Hepatocyte (in vitro differentiated cells): ENCODE measurements at places on chromosomes 12 and 14. TPM values are rescaled to one million over a fixed set of nuclear protein-coding genes. Genes with fewer than 3 reads are reported as not detected.
A peak's percentile ranks its signal among the peaks of the same experiment; 100 is the strongest.

- no peaks in the 10 kb centered on the region for H3K27me3 ChIP-seq
- peak overlapping the region; percentile 6 for H3K27ac ChIP-seq
- H3K4me3 ChIP-seq: no peak overlapping the region
- peak; percentile 76 for DNase-seq
- H3K36me3 ChIP-seq: no peaks in the 10 kb centered on the region
- peaks cover 23% of the 10 kb centered on the region for H3K4me1 ChIP-seq
These were observed 82.5 kb upstream of the EVL start for GRCh38 chr14:99982537-99983250.

- no peaks in the 10 kb centered on the region for H3K36me3 ChIP-seq
- H3K4me1 ChIP-seq: no peaks in the 10 kb centered on the region
- no peak overlapping the region for H3K27ac ChIP-seq
- no peaks in the 10 kb centered on the region for H3K27me3 ChIP-seq
- no peak for DNase-seq
These were observed 9.7 kb downstream of the TUBA1C start for GRCh38 chr12:49274396-49275069.

ABCC9 gene
- polyA plus RNA-seq: 0.68 and 1.1 TPM in 2 replicates

DNA sequence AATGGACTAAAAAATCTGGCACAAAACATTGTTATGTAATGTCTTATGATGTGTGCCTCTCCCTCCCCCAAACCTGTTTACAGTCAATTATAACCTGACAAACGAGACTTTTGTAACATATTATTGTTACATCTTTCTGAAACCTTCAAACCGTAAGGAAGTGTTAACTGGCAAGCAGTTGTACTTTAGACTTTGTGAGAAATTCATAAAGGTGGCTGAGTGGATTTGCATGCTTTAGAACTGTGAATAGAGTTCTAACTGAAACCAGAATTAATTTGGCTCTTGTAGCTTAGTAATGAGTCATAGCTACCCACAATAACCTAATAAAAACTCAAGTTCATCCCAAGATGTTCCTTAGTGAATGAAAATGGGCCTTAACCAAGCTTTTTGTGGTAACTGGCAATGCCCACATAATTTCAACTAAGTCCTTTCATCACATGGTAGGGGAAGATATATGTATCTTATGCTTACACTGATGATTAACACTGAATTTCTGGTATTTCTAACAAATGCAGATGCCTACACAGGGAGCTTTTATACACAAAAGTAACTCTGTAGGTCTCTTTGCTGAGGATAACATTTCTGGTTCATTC lies 29.7 kb downstream of the RAD9B start:
- H3K27me3 ChIP-seq: no peaks in the 10 kb centered on the region
- H3K27ac ChIP-seq: no peak overlapping the region
- no peak overlapping the region for H3K4me3 ChIP-seq
- DNase-seq: no peak
- peaks cover 16% of the 10 kb centered on the region for H3K4me1 ChIP-seq
- H3K36me3 ChIP-seq: no peaks in the 10 kb centered on the region

ENDOU gene
- 1.0 TPM in 1 of 2 replicates, not detected in the other for polyA plus RNA-seq

SELPLG gene
- 1.5 and 1.8 TPM in 2 replicates for polyA plus RNA-seq

- no peaks in the 10 kb centered on the region for H3K36me3 ChIP-seq
- peaks cover 14% of the 10 kb centered on the region for H3K4me1 ChIP-seq
- no peaks in the 10 kb centered on the region for H3K27me3 ChIP-seq
- peak overlapping the region; percentile 79 for H3K27ac ChIP-seq
These were observed 1.8 kb downstream of the MARCHF9 start for GRCh38 chr12:57756406-57757341.

SYNDIG1L gene
- 0.40 TPM in 1 of 2 replicates, not detected in the other for polyA plus RNA-seq

GRCh38 chr14:67650694-67651093 lies 23.7 kb downstream of the VTI1B start:
- no peaks in the 10 kb centered on the region for H3K36me3 ChIP-seq
- H3K4me3 ChIP-seq: no peak overlapping the region
- no peaks in the 10 kb centered on the region for H3K4me1 ChIP-seq
- no peak overlapping the region for H3K27ac ChIP-seq
- H3K27me3 ChIP-seq: no peaks in the 10 kb centered on the region

DNA sequence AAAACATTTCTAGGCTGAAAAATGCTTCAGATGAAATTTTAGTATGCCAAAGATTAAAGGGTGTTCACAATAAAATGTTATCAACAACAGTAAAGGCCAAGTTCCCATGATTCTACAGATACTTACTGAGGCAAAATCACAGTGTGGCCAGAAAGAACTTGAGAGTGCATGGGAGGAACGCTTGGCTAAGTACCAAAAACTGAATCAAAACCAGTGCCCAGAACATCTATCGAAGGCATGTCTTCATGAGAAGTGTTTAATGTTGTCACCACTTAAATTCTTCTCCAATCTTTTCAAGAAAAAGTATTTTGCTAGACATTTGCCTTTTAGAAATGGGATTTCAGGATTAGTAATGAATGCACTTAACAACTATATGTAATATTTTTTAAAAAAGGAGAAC lies 41.5 kb downstream of the KIF21A start:
- no peak overlapping the region for H3K27ac ChIP-seq
- no peaks in the 10 kb centered on the region for H3K27me3 ChIP-seq
- H3K36me3 ChIP-seq: no peaks in the 10 kb centered on the region
- H3K4me3 ChIP-seq: no peak overlapping the region
- DNase-seq: no peak

- no peaks in the 10 kb centered on the region for H3K36me3 ChIP-seq
- no peak for DNase-seq
- H3K4me1 ChIP-seq: no peaks in the 10 kb centered on the region
- no peak overlapping the region for H3K4me3 ChIP-seq
- H3K27me3 ChIP-seq: no peaks in the 10 kb centered on the region
These were observed 248.4 kb upstream of the CCDC196 start for GRCh38 chr14:66237741-66238140.

GRCh38 chr12:42143452-42144157 lies 1.1 kb downstream of the GXYLT1 start:
- peak overlapping the region; percentile 89 for H3K27ac ChIP-seq
- H3K4me1 ChIP-seq: peaks cover 22% of the 10 kb centered on the region
- DNase-seq: peak; percentile 20
- no peaks in the 10 kb centered on the region for H3K27me3 ChIP-seq

LMNTD1 gene
- polyA plus RNA-seq: 0.55 TPM in 1 of 2 replicates, not detected in the other

- no peak overlapping the region for H3K27ac ChIP-seq
- H3K36me3 ChIP-seq: no peaks in the 10 kb centered on the region
- peak; percentile 19 for DNase-seq
- no peaks in the 10 kb centered on the region for H3K27me3 ChIP-seq
- H3K4me3 ChIP-seq: no peak overlapping the region
These were observed 31.6 kb downstream of the KCNC2 start for GRCh38 chr12:75177997-75178396.

GRCh38 chr14:72350215-72350614 lies 418.0 kb downstream of the RGS6 start:
- no peaks in the 10 kb centered on the region for H3K27me3 ChIP-seq
- DNase-seq: no peak
- no peaks in the 10 kb centered on the region for H3K36me3 ChIP-seq
- H3K4me3 ChIP-seq: no peak overlapping the region
- no peak overlapping the region for H3K27ac ChIP-seq
- no peaks in the 10 kb centered on the region for H3K4me1 ChIP-seq

- no peaks in the 10 kb centered on the region for H3K27me3 ChIP-seq
- peak overlapping the region; percentile 43 for H3K27ac ChIP-seq
- H3K4me1 ChIP-seq: peaks cover 4% of the 10 kb centered on the region
- no peak overlapping the region for H3K4me3 ChIP-seq
- H3K36me3 ChIP-seq: no peaks in the 10 kb centered on the region
These were observed 20.1 kb downstream of the TSPAN9 start for GRCh38 chr12:3097186-3097804.

DNA sequence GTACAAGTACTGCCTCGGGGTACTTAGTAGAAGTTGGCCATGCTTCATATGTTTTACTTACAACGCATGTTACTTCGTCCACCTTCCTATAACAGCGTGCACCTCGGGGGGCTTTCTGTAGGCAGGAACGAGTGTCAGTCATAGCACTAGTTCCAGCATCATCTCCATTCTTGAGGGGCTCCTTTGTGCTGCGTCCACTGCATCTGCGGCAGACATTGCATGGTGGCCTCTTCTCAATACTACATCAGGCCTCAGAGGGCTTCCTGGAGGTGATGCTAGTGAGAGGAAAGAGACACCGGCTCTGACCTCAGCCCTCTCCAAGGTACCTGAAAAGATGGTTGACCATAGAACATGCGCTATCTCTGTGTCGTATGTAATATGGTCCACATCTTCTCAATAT lies 121.2 kb upstream of the RTL1 start:
- no peaks in the 10 kb centered on the region for H3K4me1 ChIP-seq
- no peak overlapping the region for H3K4me3 ChIP-seq
- H3K27ac ChIP-seq: no peak overlapping the region
- H3K36me3 ChIP-seq: no peaks in the 10 kb centered on the region
- DNase-seq: no peak

GRCh38 chr12:46839964-46840363 lies 14.2 kb upstream of the SLC38A4 start:
- H3K4me1 ChIP-seq: no peaks in the 10 kb centered on the region
- no peak overlapping the region for H3K4me3 ChIP-seq
- H3K27ac ChIP-seq: no peak overlapping the region
- H3K27me3 ChIP-seq: no peaks in the 10 kb centered on the region
- no peak for DNase-seq
- H3K36me3 ChIP-seq: no peaks in the 10 kb centered on the region

APOF gene
- 0.55 TPM in 1 of 2 replicates, not detected in the other for polyA plus RNA-seq

GRCh38 chr12:40829738-40830144 lies 137.5 kb downstream of the CNTN1 start:
- no peaks in the 10 kb centered on the region for H3K36me3 ChIP-seq
- H3K27ac ChIP-seq: no peak overlapping the region
- H3K4me1 ChIP-seq: no peaks in the 10 kb centered on the region

RNFT2 gene
- polyA plus RNA-seq: 1.5 and 2.8 TPM in 2 replicates

- H3K27ac ChIP-seq: no peak overlapping the region
- no peaks in the 10 kb centered on the region for H3K4me1 ChIP-seq
- DNase-seq: no peak
These were observed 68.7 kb downstream of the NIN start for GRCh38 chr14:50762001-50762930.

GRCh38 chr14:63895510-63895909 lies 42.7 kb downstream of the SYNE2 start:
- DNase-seq: no peak
- no peak overlapping the region for H3K4me3 ChIP-seq
- H3K27ac ChIP-seq: no peak overlapping the region
- no peaks in the 10 kb centered on the region for H3K36me3 ChIP-seq

GRCh38 chr12:104121001-104121400 lies 17.0 kb downstream of the NFYB start:
- H3K4me3 ChIP-seq: no peak overlapping the region
- no peak overlapping the region for H3K27ac ChIP-seq
- no peaks in the 10 kb centered on the region for H3K36me3 ChIP-seq
- no peaks in the 10 kb centered on the region for H3K27me3 ChIP-seq

ARHGAP9 gene
- polyA plus RNA-seq: 2.2 and 3.6 TPM in 2 replicates

OVCH1 gene
- not detected in 2 replicates for polyA plus RNA-seq

- no peak overlapping the region for H3K4me3 ChIP-seq
- no peaks in the 10 kb centered on the region for H3K27me3 ChIP-seq
- no peaks in the 10 kb centered on the region for H3K4me1 ChIP-seq
- H3K36me3 ChIP-seq: no peaks in the 10 kb centered on the region
- DNase-seq: no peak
- no peak overlapping the region for H3K27ac ChIP-seq
These were observed 100.9 kb downstream of the DICER1 start for GRCh38 chr14:95056476-95056875.

ACVR1B gene
- 4.8 and 5.7 TPM in 2 replicates for polyA plus RNA-seq

GRCh38 chr12:64139021-64139420 lies 83.1 kb downstream of the KICS2 start:
- H3K27ac ChIP-seq: no peak overlapping the region
- H3K4me1 ChIP-seq: no peaks in the 10 kb centered on the region
- H3K4me3 ChIP-seq: no peak overlapping the region
- DNase-seq: no peak

- no peaks in the 10 kb centered on the region for H3K36me3 ChIP-seq
- H3K27me3 ChIP-seq: no peaks in the 10 kb centered on the region
- peaks cover 13% of the 10 kb centered on the region for H3K4me1 ChIP-seq
- H3K4me3 ChIP-seq: no peak overlapping the region
- DNase-seq: no peak
These were observed 49.5 kb upstream of the POC1B start for GRCh38 chr12:89575374-89575773.

DENND5B gene
- 9.9 and 10.4 TPM in 2 replicates for polyA plus RNA-seq

STXBP6 gene
- 44.9 and 54.6 TPM in 2 replicates for polyA plus RNA-seq

ANAPC5 gene
- 102 and 109 TPM in 2 replicates for polyA plus RNA-seq

DNA sequence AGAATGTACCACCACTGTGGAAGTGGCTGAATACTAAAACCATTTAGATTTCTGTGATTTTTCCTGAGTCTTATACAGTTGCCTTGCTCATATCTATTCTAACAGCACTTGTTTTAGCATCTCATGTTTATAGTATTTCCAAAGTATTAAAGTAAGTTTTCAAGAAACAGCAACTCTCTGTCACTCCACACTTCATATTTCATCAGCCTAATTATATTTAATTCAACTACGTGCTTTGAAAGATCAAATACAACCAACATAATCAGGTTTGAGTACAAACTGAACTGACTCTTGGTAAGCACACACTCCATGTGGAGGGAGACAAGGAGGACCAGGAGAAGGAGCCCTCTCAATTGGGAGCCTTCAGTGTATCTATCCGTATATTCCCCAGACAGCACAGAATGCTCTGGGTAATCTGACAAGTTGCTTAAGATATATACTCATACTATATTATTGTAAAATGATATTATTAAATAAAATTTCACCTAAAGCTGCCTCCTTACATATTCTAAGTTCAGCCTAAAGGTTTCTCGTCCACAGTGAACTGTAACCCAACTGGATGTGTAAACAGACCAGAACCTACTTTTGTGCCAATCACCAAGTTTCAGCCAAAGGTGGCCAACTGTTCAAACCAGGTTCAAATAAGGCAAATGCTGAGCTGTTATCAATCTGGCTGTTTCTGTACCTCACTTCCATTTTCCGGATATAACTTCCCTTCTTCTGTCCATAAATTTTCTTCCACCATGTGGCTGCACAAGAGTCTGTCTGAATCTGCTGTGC lies 105.0 kb upstream of the RASSF8 start:
- H3K36me3 ChIP-seq: no peaks in the 10 kb centered on the region
- DNase-seq: no peak
- H3K4me3 ChIP-seq: no peak overlapping the region
- H3K4me1 ChIP-seq: no peaks in the 10 kb centered on the region
- H3K27me3 ChIP-seq: no peaks in the 10 kb centered on the region

- no peaks in the 10 kb centered on the region for H3K27me3 ChIP-seq
- H3K36me3 ChIP-seq: no peaks in the 10 kb centered on the region
- no peaks in the 10 kb centered on the region for H3K4me1 ChIP-seq
These were observed 25.6 kb downstream of the STX2 start for GRCh38 chr12:130813436-130813835.

AMDHD1 gene
- 0.43 and 3.0 TPM in 2 replicates for polyA plus RNA-seq

DNA sequence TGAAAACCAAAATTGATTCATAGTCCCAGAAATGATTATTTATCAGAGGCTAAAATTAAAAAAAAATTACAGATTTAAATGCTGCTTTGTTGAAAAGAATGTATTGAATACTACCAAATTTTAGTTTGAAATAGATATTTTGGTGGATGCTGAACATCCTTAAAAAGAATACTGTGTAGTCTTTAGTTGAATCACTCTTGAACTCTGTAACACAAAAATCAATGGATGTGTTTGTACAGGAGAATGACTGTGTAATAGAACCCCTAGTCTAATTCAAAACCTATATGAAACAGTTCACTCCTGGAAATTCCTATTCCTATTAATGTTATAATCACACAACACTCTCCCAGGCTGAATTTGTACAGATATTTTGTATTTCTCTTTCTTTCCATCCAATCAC lies 1.5 kb upstream of the TSPAN8 start:
- H3K4me1 ChIP-seq: peaks cover 46% of the 10 kb centered on the region
- no peaks in the 10 kb centered on the region for H3K36me3 ChIP-seq
- DNase-seq: no peak
- no peaks in the 10 kb centered on the region for H3K27me3 ChIP-seq

- peaks cover 12% of the 10 kb centered on the region for H3K27me3 ChIP-seq
- no peak overlapping the region for H3K4me3 ChIP-seq
- no peaks in the 10 kb centered on the region for H3K36me3 ChIP-seq
- no peaks in the 10 kb centered on the region for H3K4me1 ChIP-seq
- no peak for DNase-seq
- no peak overlapping the region for H3K27ac ChIP-seq
These were observed 66.7 kb downstream of the KCNA5 start for GRCh38 chr12:5110345-5110744.
